ENCODE measurements at places on chromosomes 2 and 18.

GRCh38 chr2:197543206-197543605, 27.3 kb downstream of the MOB4 start:
- no peak for DNase-seq

GRCh38 chr2:234257859-234258561, 207.5 kb downstream of the SPP2 start:
- no peak for DNase-seq

- DNase-seq: no peak
These were observed 251.7 kb downstream of the NDUFA10 start for GRCh38 chr2:239773228-239774141.

- no peak for DNase-seq
These were observed 55.9 kb downstream of the PLA2R1 start for GRCh38 chr2:160006475-160006874.

GRCh38 chr2:20474757-20475566, 28.1 kb downstream of the RHOB start:
- no peak for DNase-seq

DNA sequence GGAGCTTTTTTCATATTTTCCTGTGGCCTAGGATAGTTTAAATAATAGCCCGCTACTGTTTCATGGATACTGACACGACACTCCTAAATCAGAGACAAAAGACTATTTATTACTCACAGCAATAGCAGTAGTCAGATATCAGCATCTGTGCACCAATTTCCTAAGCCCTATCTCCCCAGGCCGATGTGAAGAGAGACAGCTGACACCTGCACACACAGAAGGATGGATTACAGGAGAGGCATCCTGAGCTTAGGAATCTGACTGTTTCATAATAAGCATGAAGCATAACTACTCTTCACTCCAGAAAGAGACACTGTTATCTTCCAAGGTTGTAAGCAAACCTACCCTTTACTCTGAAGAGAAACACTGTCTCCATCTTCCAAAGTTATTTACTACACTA, 105.4 kb downstream of the ATL2 start:
- no peak for DNase-seq

- no peak for DNase-seq
These were observed 8.2 kb downstream of the SLC35F6 start for GRCh38 chr2:26772064-26773001.

DNA sequence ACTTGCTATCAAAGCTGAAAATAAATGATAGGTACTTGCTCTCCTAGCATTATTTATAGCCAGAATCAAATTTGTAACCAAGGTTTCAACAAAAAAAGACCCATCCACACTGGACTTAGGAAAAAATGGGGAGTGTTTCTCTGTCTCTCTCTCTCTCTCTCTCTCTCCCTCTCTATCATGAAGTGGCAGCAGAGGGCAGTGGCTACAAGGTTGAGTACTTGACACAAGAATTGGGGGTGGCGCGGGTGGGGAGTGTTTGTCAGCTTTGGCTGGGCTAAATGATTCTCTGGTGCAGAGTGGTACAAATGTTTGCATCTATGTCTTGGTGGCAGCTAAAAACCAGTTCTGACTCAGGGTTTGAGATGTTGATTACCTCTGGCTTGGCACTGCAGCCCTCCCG, 85.0 kb downstream of the RBM43 start:
- DNase-seq: no peak

DNA sequence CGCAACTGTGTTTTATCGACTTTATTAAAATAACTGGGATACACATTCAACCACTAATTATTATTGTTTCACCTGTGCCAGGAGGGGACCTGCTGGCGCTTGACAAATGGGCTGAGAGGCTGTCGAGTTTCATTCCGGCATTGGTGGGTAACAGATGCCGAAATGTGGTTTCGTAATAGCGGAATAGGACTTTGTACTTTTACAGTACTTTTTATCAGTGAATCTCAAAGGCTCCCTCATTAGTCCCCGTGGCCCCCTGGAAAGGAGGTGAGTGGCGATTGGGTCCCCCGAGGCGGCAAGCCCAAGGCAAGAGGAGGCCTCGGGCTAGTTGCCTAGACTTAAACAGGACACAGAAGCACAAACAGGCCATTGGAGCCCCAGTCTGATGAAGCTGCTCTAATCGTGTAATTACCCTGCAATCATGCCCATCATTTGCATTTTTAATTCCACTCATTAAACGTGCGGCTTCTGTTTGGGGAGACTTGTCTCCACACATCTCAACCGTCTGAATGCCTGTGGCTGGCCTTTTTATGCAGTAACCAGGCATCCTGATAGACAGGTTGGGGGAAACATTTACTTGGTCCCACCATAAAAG, 193.2 kb downstream of the INO80D start:
- no peak for DNase-seq

DNA sequence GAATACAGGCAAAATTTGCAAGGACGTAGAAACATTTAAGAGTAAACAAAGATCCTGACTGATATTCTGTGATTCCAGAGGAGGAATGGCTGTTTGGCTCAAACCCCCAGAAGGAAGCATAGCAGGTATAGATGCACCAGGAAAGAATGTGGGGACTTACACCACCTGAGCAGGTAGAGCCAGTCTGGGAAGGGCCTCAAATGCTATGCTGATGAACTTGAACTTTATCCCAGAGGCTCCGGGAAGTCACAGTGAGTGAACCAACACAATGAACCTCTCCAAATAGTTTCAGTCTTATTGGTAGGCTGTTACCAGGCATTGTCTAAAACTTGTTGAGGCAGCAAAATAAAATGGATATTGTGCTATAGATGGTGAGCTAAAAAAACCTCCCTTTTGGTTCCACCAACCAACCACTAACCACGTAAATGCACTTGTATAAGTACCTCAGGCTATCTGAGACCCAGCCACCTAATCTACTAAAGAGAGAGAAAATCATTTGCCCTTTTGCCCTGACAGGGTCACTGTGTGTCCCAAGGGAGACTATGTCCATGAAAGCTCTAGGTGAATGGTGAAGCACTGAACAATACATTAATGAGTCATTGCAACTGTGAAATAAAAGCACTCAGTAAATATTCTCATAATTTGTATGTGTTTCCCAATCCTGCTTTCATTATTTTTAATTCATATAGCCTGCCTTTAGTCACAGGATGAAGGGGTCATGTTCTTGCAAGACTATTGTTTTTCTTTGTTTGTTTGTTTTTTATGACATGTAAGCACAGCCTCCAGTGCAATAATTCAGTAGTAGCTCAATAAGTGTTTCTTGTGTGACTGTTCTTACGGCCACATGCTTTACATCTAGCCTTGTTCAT, 911.6 kb downstream of the EPHA4 start:
- DNase-seq: no peak

- no peak for DNase-seq
These were observed 1.4 kb upstream of the PLEK start for GRCh38 chr2:68363721-68364120.

- DNase-seq: no peak
These were observed 344.4 kb downstream of the CLIP4 start for GRCh38 chr2:29459445-29460179.

DNA sequence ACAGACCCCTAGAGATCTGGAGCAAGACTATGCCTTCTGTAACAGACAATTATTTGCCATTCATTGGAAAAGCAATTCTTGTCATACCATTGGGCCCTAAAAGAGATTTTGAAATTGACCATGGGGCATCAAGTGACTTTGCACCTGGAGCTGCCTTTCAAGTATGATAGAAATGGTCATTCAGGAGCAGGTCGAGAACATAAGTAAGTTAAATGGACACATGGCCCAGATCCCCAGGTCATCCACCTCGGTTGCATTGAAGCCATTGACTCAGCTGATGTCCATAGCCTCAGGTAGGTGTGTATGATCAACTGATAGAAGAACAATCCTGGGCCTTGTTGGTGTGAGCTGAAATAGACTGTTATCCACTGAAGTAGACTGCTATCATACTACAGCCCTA, 19.3 kb downstream of the CHCHD5 start:
- DNase-seq: no peak

GRCh38 chr2:38315707-38316333, 61.3 kb downstream of the ATL2 start:
- no peak for DNase-seq

DNA sequence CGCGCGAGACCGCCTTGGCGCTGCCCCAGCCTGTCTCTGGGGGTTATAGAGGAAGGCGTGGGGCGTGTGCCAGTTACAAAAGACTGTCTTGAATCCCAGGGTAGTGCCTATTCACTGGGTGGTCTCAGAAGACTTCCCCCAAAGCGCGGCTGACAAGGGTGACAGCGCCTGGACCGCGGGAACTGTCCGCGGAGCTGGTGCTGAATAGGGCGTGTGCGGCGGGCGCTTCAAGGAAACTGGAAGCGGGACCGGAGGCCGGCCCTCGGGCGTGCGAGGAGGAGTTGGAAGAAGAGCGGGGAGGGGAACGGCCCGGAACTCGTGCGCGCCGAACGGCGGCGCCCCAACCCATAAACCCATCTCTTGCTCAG, 2.3 kb downstream of the EGR4 start:
- DNase-seq: peak; percentile 24

DNA sequence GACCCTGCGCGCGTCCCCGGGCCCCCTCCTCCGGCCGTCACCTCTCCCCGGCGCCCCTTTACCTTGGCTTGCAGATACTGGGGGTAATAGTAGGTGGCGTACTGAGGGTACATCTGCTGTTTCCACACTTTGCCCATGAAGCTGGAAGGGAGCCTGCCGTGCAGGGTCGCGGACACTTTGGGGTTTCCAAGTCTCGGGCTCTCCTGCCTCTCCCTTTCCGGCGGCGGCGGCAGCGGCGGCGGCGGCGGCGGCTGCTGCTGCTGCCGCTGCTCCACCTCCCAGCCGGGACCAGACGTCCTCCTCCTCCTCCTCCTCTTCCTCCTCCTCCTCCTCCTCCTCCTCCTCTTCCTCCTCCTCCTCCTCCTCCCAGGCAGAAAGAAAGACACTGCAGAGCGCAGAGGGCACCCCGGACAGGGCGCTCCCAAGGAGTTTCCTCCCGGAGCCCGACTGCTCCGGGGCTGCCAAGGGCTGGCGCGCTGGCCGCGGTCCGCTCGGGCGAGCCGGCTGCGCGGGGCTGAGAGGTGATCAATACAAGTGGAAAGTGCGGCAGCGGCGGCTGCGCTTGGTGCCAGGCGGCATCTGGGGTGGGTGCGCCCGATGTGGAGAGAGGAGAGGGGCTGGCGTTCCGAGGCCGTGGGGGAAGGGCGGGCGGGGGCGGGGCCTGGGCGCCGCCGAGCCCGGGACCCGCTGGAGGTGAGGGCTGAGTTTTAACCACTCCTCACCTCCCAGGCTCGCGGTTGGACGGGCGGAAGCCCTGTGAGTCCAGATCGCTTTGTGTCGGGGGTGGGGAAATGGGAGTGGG, at the start of gene RBMS1:
Gene RBMS1 (minus strand): TSS at position 581 of the 802 bp plus-strand sequence. CDS start 444 bp downstream, at position 137.
- DNase-seq: no peak

DNA sequence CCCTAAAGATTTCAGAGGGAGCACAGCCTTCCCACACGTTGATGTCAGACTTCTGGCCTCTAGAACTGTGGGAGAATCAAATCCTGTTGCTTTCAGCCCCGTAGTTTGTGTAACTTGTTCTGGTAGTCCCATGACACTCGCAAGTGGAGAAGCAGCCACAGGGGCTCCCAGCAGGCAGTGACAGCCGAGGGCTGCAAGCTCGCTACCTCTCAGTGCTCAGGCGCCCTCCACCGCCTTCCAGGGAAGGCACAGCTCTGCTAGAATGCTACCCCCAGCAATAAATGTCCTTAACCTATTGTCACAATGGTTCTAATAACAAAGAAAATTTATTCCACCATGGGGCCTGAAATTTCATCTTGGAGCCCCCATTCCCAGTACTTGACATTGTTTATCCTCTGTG, 143.1 kb upstream of the ZNF236 start:
- DNase-seq: no peak

DNA sequence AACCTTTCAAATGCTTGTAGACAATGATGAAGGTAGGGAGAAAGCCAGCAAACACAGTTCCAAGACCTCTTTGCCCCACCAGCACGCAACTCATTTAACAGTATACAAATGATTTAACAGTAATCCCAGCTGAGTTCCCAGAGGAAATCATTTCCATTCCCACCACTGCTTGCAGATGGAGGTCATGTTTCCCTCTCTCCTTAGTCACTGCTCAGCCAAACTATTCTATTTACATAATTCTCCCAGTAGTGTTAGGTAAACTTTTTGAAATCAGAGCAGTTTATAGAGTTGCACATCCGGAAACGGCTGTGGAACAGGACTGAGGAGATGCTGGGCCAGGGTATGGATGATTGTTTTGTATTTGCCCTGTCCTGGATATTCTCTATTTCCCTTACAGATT, 328.5 kb downstream of the FIGN start:
- DNase-seq: no peak

GRCh38 chr2:181070119-181070835, 89.9 kb downstream of the UBE2E3 start:
- DNase-seq: no peak

GRCh38 chr2:235990344-235990743, 177.8 kb downstream of the GBX2 start:
- no peak for DNase-seq

- DNase-seq: no peak
These were observed 278.3 kb downstream of the MYCN start for GRCh38 chr2:16218625-16219024.

DNA sequence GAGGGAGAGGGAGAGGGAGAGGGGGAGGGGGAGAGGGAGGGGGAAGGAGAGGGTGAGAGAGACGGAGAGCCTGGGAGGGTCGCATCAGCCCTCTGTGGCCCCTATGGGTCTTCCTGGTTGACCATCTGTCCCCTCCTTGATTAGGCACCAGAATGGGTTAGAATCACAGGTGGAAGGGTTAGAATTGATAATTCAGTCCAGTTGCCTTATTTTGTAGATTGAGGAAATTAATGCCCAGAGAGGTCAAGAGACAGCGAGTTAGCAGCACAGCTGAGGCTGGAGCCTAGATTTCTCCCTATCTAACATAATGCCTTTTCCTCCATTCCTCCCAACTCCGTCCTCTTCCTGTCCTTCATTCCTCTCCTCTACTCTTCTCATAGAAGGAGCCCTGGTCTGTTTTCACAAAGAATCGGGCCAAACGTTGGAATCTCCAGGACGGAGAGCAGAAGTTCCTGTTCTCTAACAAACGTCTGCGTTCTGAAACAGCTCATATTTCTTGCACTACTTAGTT, 338 bp upstream of the THUMPD2 start:
- no peak for DNase-seq

- no peak for DNase-seq
These were observed 65.1 kb downstream of the MRPS9 start for GRCh38 chr2:105102963-105103421.

- DNase-seq: no peak
These were observed 56.9 kb downstream of the RRM2 start for GRCh38 chr2:10179422-10179821.

GRCh38 chr2:62221141-62221540, 25.2 kb downstream of the B3GNT2 start:
- no peak for DNase-seq

GRCh38 chr18:9653390-9653789, 39.0 kb upstream of the PPP4R1 start:
- DNase-seq: no peak

DNA sequence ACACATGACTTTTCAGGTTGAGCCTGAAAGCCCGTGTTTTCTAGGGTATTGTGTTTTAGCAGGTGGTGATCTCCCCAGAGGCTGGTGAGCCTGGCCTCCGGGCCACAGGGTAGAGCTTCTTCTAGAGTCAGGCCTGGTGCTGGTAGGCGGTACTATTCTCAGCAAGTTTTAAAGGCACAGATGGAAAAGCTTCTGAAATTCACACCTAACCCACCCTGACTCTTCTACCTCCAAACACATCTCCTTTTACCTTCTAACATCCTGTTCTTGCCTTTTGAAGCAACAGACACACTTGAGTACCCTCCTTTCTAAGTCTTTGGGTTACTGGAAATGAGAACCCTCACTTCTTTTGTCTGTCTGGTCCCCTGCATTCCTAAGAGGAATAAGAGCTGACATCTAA, 191.1 kb downstream of the SETBP1 start:
- DNase-seq: no peak

Measured in activated CD8-positive, alpha-beta memory T cell treated with anti-CD3 and anti-CD28 coated beads for 48 hours (primary cell).